ENCODE measurements at places on chromosomes 5 and 9.

- no peak for DNase-seq
Observed at GRCh38 chr5:2103940-2104339, 221.2 kb upstream of the IRX4 start.

DNA sequence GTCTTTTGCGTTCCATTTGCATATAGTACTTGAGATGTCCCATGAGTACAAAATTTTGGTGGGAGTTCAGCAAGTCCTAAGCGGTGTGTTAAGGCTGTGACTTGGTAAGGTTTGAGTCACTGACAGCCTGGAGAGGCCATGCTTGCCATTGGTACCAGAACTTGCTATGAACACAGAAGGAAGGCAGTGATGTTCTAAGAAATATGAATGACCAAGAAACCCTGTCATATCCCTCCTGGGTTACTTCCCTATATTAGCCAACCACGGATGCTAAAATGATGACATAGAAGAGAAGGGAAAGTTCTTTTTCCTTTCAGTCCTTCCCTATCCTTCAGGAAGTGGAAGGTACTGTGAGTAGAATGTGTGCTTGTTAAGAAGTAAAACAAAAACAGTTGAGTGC, 136.7 kb downstream of the GCNT1 start:
- no peak for DNase-seq

DNA sequence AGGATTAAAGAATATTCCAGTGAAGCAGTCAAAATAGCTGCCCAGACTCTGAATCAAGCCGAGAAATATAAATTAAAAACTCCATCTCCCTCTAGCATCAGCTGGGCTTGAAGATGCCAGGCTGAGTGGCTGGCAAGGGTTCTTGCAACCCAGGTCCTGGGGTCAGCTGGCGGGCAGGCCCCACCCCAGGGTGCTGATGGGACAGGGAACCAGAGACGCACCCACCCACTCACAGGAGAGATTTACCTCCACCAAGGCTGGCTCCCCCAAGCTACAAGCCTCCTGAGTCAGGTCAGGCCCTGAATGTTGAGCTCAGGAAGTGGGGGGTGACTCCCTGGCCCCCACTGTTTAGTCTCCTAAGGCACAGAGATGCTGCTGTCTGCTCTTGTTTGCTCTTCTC, 83.9 kb upstream of the HSPA9 start:
- no peak for DNase-seq

GRCh38 chr5:15234911-15235310, 265.1 kb upstream of the FBXL7 start:
- no peak for DNase-seq

GRCh38 chr9:101516655-101517054, 17.0 kb upstream of the RNF20 start:
- peak; percentile 12 for DNase-seq

DNA sequence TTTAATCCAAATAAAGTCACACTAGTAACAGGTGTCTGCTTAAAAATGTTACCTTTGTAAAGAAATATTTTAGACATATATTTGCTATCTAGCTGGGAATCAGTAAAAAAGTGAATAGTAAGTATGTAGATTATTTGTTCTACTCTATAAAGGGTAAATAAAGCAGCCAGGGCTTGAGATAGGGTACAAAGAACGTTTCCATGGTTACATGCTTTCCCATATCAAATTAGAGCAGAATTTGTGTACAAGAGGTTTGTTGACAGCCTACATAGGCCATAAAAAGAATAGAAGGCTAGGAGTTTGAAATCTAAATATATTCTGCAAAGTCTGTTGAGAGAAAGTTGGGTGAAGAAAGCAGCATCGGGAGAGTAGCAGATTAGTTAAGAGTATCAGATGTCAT, 160.9 kb upstream of the POU5F2 start:
- no peak for DNase-seq
